Stimulated activated CD8-positive, alpha-beta memory T cell treated with anti-CD3 and anti-CD28 coated beads, Interleukin-2, amount 100 ng/mL, for 1 hour (primary cell): ENCODE measurements at places on chromosomes 6 and 20.
A peak's percentile ranks its signal among the peaks of the same experiment; 100 is the strongest.

DNA sequence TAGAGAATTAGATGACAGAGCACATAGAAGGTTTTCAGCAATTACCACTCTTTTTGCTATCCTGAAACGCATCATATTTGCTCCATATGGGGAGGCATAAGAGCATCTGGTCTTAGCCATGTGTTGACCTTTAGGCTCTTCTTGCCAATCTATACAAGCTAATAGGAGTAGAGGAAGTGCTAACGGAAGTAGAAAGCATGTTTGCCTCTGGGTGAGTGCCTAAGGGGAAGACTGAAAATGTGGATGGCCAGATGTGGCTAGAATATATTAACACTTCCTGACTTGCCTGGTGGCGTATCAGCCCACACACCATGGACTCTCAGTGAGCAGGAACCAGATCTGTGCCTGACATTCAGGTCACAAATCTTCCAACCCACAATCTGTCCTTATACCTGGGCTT is 136.3 kb downstream of the LRRC1 start:
- DNase-seq = no peak

DNA sequence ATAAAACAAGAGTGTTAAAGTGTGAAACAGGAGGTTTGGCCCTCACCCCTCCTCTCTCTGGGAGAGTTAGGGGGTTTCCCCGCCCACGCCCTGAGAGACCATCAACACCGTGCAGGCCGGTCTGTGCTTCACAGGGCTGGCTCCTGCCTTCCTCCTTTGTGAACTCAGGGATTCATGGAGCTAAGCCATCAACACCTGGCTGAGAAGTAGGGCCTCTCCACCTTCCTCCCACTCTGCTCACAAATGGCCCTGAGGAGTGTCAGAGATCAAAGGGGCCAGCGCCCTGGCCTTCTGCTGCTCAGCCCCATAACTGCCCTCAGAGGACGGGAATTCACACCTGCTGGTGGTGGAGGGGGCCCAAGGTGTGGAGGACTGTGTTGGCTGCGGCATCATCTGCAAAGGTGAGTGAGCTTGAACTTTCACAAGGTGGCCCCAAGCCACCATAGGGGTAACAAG is 88.6 kb downstream of the PSMB1 start:
- peak; percentile 25 for DNase-seq

DNA sequence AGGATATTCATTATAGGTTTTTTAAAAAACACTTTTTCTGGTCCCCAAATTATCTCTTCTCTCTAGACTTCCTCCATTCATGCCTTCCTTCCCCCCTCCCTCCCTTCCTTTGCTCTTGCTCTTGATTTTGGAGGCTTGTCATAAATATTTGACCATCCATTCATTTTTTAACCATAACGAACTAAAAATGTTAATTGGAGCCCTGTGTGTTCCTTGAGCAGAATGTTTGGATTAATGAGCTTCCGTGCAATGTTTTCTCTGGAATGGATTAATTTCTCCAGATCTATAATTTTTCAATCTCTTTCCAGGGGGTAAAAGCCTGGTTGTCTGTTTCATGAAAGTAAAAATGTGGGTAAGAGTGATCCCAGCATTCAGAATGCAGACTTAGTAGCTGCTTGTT is 155.5 kb downstream of the ESR1 start:
- DNase-seq = no peak

DNA sequence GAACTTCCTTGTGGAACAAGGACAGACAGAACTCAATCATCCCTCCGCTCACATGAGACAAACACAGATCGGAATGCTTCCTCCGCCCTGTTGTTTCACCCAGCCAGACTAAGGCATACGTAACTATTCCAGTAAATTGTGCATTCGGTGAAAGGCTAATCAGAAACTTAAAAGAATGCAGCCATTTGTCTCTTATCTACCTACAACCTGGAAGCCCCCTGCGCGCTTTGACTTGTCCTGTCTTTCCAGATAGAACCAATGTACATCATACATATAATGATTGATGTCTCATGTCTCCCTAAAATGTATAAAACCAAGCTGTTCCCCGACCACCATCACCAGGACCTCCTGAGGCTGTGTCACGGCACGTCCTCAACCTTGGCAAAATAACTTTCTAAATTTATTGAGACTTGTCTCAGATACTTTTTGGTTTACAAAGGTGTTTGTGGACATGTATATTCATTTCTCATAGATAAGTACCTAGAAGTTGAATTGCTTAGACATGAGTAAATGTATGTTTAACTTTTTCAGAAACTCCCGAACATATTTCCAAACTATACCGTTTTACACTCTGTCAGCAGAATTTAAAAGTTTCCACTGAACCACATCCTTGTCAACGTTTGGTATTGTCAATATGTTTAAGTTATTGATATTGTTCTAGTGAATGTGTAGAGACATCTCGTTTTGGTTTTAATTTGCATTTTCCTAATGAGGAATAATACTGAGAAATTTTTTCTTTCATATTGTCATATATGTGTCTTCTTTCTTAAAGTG is 197.6 kb upstream of the THBS2 start:
- DNase-seq = no peak

DNA sequence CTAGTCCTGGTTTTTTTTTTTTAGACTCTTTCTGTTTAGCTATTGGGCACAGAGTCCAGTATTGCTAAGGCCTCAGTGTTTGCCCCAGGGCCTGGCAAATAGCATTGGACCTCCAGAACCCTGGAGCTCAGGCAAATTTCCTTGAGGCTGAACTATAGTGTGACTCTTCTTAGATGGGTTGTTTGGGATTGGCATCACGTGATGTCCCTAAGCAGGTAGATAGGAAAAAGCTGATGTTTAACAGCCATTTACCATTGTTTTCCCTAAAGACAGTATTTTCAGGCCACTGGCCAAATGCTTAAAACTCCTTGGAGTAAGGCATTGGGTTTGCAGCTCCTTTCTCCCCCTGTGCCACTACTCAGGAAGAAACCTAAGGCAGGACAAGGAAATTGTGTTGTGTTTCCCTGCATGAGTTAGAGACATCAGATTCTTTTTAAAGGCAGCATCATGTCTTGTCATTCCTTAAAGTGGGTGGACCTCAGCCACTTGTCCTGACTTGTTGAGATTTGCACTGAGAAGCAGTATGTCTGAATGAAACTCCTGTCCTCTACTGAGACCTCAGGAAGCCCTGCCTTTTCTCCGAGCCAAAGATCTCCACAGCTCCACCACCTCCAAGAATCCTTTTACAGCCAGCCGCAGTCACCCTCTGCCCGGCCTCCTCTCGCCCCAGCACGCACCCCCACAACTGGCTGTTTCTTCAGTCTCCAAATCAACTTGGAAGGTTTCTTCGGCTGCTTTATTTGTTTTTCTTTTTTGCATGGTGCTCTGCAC is 46.2 kb upstream of the RNF144B start:
- no peak for DNase-seq

GRCh38 chr6:25257686-25258348 is 21.4 kb upstream of the CARMIL1 start:
- no peak for DNase-seq

DNA sequence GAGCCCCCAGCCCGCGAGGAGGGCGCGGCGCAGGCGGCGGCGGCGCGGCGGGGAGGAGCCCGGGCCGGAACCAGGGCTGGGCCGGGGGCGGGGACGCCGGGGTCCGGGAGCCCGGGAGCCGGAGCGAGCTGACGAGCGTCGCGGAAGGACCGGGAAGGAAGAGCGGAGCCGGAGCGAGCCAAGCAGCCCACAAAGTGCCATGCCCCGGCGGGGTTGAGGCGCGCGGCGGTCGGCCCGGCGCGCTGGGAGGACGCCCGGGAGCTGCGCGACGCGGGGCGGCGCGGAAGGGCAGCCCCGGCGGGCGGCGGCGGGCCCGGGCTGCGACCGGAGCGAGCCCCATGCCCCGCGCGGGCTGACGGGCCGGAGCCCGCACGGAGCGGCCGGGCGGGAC is 289 bp downstream of the FOXP4 start:
- no peak for DNase-seq

- no peak for DNase-seq
Measured at GRCh38 chr20:21028921-21029320, 77.2 kb downstream of the LINC00237 start.

GRCh38 chr6:164066335-164066734 is 651.8 kb downstream of the QKI start:
- DNase-seq = no peak

GRCh38 chr20:415820-416322 is 7.8 kb downstream of the RBCK1 start:
- no peak for DNase-seq

- DNase-seq = no peak
Measured at GRCh38 chr6:150220634-150221551, 78.0 kb downstream of the PPP1R14C start.

- DNase-seq = no peak
Measured at GRCh38 chr20:51159303-51159702, 136.4 kb upstream of the KCNG1 start.

GRCh38 chr20:58141496-58141895 is 87.0 kb downstream of the ANKRD60 start:
- DNase-seq = no peak

DNA sequence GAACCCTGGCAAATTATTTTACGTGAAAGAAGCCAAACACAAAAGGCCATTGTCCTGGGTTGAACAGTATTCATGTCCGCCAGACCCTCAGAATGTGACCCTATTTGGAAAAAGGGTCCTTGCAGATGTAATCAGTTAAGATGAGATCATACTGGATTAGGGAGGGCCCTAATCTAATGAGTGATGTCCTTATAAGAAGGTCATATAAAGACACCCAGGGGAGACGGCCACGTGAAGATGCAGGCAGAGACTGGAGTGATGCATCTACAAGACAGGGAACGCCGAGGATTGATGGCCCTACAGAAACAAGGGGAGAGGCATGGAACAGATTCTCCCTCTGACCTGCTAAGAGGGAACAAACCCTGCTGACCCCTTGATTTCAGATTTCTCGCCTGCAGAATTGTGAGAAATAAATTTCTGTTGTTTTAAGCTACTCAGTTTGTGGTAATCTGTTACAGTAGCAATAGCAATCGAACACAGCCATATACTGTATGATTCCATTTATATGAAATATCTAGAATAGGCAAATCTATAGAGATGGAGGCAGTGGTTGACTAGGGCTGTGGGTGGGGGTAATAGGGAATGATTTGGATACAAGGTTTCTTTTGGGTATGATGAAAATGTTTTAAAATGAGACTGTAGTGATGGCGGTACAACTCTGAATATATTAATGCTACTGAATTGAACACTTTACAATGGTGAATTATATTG is 132.9 kb upstream of the NUP153 start:
- no peak for DNase-seq

GRCh38 chr6:436308-437036 is 44.9 kb downstream of the IRF4 start:
- DNase-seq = no peak

GRCh38 chr20:18506744-18507143 is 996 bp upstream of the SEC23B start:
- no peak for DNase-seq

GRCh38 chr6:141056945-141057625 is 1075.6 kb upstream of the GJE1 start:
- DNase-seq = no peak

GRCh38 chr6:137155830-137156229 is 17.6 kb downstream of the IL22RA2 start:
- DNase-seq = no peak

GRCh38 chr6:89693207-89693606 is 54.7 kb upstream of the LYRM2 start:
- DNase-seq = no peak

GRCh38 chr20:6026051-6026450 is 27.8 kb downstream of the LRRN4 start:
- DNase-seq = no peak
